ENCODE measurements at places on chromosomes 3 and 15. TPM values are rescaled to one million over a fixed set of nuclear protein-coding genes. Genes with fewer than 3 reads are reported as not detected.
A peak's percentile ranks its signal among the peaks of the same experiment; 100 is the strongest.

GRCh38 chr3:8975081-8976020, 12.1 kb upstream of the RAD18 start:
- no peak for DNase-seq

- DNase-seq: peak; percentile 59
Measured at GRCh38 chr3:45224824-45225464, 1.1 kb downstream of the TMEM158 start.

DNA sequence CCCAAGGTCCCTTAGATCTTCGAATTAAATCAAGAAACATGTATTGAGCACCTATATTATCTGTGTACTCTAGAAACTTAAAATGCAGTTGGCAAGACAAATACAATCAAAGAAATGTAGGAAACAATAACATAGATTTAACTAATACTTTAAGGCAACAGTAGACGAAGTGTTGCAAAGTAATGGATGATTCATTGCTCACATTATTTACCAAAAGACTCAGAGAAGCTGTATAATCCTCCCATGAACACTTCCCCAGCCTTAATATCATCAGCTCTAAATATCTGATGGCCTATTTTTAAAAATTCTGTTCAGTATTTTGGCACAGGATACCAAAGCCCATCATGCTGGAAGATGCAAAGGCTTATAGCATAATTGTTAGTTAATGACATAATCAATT, 272.1 kb upstream of the TTC14 start:
- DNase-seq: no peak

GRCh38 chr3:65181391-65181871, 493.6 kb upstream of the ADAMTS9 start:
- DNase-seq: no peak

- DNase-seq: no peak
Measured at GRCh38 chr3:46684891-46685290, 8.6 kb downstream of the ALS2CL start.

GRCh38 chr3:157375342-157375986, 61.2 kb upstream of the PTX3 start:
- no peak for DNase-seq

- DNase-seq: no peak
Measured at GRCh38 chr3:108051005-108051404, 39.8 kb downstream of the CD47 start.

GRCh38 chr3:57464801-57465200, 79.3 kb downstream of the DNAH12 start:
- DNase-seq: no peak

- DNase-seq: no peak
Measured at GRCh38 chr3:8369638-8370037, 132.0 kb upstream of the LMCD1 start.

DNA sequence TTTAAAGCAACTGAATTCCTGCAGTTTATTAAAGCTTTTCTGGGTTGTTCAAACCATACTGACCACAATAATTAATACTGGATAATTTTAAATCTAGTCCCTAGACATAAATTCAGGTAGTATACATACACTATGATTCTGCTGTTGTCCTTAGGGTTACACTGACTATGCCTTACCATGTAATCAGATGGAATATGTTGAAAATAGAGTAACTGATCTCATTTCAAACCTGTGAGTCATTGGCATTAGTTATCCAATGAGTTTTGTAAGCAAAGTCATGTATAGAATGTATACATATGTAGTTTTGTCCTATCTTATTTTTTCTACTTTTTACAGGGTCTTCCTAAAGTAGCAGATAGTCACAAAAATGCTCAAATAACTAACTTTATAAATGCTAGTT, 517.1 kb upstream of the CCDC54 start:
- DNase-seq: no peak

GRCh38 chr3:65582012-65582717, 456.6 kb downstream of the MAGI1 start:
- no peak for DNase-seq

DNA sequence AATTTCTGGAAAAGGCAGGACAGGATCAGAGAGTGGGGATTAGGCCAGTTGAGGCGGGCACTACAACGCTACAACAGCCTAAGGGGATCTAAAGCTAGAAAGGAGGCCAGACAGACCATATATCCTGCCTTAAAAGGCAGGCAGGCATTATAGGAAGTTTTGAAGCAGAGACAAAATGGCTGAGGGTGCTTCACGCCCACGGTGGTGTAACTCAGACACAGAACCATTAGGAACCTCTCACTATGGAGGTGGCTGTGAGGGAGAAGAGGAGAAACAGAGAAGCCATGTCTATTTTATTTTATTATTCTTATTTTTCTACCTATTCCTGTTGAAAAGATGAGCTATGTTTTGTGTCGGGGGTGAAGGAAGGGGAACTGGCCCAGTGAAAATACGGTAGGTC, 2.1 kb upstream of the USP4 start:
- no peak for DNase-seq

- no peak for DNase-seq
Measured at GRCh38 chr15:78995921-78996893, 51.4 kb upstream of the CTSH start.

DNA sequence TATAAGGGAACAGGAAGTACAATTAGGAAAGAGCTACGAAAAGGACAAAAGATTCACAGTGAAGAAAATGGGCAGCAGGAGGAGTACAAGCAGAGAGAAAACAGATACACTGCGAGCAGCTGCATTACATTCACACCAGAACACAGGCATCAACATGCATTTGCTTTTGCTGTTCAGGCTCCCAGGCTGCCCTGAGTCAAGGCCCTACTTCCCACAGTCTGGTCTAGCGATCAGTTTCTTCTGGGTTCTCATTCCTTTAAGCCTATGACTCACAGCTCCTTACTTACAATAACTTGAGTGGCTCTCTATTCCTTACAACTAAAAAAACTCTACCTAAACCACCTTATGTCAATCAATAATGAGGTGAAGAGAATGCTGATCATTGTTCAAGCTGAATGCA, 24.5 kb upstream of the ZNF445 start:
- no peak for DNase-seq

DNA sequence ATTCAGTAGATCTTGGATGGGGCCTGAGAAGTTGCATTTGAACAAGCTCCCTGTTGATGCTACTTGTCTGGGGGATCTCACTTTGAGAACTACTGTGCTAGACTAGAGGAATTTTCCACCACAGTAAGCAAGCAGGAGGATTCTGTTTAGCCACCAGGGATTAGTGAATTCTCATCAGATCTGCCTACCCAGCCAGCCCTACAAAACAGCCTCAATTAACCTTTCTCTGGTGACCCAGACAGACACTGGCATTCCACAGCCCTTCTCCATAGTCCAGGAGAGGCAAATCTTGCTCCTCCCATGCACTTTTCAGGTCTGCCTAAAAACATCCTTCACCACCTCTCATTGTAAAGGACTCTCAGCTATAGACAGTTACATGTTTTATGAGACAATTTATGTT, 16.7 kb upstream of the MYH15 start:
- DNase-seq: no peak

DNA sequence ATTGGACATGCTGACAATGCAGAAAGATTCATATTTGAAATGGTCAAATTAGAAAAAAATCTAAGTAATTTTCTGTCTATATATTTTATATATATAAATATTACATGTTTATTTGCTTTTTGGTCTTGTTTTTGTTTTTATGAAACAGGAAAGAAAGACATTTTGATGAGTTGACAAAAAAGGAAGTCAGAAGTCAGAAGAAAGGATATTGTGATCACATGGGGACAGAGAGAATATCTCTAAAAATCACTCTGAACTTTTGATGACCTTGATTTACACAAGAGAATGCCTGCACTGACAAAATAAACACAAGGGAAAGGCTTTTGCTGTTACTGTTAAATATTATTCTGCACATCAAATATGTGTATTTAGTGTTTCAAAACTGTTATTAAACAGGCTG, 811.2 kb downstream of the SI start:
- no peak for DNase-seq

DNA sequence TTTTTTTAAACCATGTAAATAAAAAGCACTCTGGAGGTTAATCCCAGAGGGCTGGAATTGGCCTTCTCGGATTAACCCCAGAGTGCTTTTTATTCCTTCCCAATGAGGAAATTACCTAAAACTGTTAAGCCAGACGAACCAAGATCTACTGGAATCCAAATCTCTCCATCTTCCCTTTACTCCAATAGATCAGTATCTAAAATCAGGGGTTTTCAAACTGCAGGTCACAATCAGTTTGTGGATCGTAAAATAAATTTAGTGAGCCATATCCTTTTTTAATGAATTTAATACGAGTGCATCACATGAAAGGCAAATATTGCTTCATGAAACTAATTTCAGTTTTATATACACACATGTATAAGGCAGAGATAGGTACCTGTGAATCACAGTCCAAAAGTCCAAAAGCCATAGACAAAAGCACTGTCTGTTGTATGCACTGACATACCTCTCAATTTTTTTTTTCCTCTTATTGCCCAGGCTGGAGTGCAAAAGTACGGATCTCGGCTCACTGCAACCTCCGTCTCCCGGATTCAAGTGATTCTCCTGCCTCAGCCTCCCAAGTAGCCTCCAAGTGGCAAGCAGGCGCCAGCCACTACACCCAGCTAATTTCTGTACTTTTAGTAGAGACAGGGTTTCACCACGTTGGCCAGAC, 61.3 kb downstream of the TBL1XR1 start:
- no peak for DNase-seq

DNA sequence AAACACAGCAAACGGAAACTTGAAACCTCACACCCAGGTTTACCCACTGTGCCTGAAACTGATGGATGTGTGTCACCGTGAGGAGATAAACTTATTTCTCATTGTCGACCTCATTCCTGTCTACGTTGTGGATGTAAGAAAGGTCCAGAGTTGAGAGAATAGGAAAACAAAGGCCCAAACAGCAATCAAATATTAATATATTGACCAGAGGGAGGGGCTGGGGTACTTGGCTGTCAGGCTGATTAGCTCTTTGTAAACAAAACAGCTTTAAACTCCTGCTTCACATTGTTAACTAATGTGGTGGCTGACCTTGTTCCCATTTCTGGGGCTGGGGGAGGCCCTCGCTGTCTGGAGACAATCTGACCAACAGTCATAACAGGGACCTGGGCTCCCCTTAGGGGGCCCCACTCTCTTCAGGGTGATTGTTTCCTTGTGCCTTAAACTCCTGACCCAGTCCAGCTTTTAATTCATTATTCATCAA, 937.6 kb downstream of the MCTP2 start:
- DNase-seq: no peak

DNA sequence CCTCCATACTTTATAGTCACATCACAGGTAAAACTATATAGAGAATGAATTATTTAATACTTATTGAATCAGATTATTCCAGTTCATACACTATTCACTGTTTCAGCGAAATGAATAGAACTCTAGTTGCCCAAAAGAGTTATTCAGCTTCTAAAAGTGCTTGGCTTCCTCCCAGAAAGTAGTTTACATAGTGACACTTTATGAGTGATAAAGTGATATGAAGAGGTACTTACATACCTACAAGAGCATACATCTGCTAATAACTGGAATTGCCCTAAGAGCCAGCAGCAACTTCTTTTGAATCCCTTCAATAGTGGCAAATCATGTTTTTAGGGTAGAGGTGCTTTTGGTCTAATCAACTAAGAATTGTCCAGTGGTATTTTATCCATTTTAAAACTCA, 635.1 kb upstream of the AGTR1 start:
- no peak for DNase-seq

- DNase-seq: no peak
Measured at GRCh38 chr3:136473716-136474326, 223.7 kb downstream of the PCCB start.

- DNase-seq: no peak
Measured at GRCh38 chr3:76383781-76384180, 598.4 kb upstream of the ZNF717 start.

GRCh38 chr3:184299488-184300377, 692 bp downstream of the PSMD2 start:
- no peak for DNase-seq

DNA sequence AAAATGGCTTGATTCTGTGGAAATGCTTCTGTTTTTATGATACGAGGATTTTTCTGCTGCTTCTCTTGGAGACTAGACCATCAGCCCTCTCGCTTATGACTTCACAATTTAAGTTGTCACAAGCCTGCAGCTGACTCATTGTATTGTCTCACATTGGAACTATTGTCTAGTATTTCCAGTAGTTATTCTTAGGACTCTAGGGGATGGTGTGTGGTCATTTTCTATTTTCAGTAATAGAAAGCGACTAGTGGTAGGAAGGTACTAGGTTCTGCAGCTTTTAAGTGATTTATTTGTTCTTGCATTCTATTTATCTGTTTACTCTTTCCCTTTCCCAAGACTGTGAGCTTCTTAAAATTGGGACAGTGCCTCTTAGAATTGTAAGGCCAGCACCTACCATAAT, 66.3 kb upstream of the CRTC3 start:
- DNase-seq: no peak

- no peak for DNase-seq
Measured at GRCh38 chr3:78858910-78859309, 908.9 kb downstream of the ROBO1 start.

DNA sequence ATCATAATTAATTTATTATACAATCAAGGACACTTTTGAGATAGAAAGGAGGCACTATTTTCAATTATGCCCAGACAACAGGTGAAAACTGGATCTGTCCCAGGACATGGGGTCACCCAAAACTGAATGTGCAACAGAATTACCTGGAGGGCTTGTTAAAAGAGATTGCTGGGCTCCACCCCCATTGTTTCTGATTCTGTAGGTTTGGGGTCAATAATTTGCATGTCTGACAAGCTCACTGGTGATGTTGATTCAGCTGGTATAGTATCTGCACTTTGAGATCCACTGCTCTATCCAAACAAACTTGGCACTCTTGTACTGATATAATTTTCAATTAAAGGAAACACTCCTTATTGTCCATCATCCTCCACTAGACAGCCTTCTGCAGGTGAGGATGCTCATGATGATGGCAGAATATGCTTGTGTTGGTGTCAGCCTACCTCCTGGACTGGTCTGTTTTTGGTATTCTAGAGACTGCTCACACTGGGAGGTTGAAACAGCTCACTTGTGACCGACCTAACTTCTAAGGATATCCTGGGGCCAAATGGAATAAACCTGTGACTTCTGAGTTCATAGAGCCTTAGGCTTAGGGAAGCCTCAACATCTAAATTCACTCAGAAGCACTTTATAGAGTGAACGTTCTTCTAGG, 2.2 kb downstream of the P2RY14 start:
- no peak for DNase-seq

Gene SLC15A2
- total RNA-seq: 4.9 TPM

Gene PPP2R3A
- 4.6 TPM for total RNA-seq

Gene TRIP4
- total RNA-seq: 17.5 TPM

Gene CYP1A1
- total RNA-seq: 0.12 TPM

Gene LHFPL4
- 0.35 TPM for total RNA-seq

Gene VILL
- total RNA-seq: 2.9 TPM

Gene SPG21
- total RNA-seq: 28.6 TPM

Gene EAF2
- 5.2 TPM for total RNA-seq
